ENCODE measurements at places on chromosomes 3 and 15. TPM values are rescaled to one million over a fixed set of nuclear protein-coding genes. Genes with fewer than 3 reads are reported as not detected.

Gene CYFIP1
- total RNA-seq = 89.0 TPM

Gene CASR
- not detected for total RNA-seq

Gene ALDH1A3
- total RNA-seq = 15.1 TPM

Gene GALNT15
- total RNA-seq = not detected

Gene RASGRP1
- 0.28 TPM for total RNA-seq

Gene EXOSC7
- total RNA-seq = 48.3 TPM

Gene ROPN1
- total RNA-seq = not detected

Gene EMC7
- total RNA-seq = 139 TPM

Gene HRH1
- 6.6 TPM for total RNA-seq

All from A549 treated with Mapracorat at 1 μM for 4 hours (cell line).